NCI-H510A (cell line): ENCODE measurements at places on chromosomes 4 and X.

DNA sequence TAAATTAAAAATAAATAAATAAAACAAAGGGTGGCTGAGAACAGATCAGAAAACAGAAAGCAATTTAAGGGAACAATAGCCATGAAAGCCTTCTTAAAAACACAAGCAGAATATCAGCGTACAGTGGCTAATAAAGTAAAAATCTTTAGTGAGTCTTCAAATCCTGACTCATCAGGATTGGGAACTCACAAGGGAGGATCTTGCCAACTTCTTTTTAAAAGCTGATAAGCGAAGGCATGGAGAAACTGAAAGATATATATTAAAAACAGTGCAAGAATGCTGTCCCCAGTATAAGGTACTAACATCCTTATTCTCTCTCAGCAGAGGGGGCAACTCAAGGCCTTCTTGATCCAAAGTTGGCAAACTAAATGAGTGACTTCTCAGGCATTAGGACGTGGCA, 180.1 kb downstream of the DHX15 start:
- DNase-seq = no peak

DNA sequence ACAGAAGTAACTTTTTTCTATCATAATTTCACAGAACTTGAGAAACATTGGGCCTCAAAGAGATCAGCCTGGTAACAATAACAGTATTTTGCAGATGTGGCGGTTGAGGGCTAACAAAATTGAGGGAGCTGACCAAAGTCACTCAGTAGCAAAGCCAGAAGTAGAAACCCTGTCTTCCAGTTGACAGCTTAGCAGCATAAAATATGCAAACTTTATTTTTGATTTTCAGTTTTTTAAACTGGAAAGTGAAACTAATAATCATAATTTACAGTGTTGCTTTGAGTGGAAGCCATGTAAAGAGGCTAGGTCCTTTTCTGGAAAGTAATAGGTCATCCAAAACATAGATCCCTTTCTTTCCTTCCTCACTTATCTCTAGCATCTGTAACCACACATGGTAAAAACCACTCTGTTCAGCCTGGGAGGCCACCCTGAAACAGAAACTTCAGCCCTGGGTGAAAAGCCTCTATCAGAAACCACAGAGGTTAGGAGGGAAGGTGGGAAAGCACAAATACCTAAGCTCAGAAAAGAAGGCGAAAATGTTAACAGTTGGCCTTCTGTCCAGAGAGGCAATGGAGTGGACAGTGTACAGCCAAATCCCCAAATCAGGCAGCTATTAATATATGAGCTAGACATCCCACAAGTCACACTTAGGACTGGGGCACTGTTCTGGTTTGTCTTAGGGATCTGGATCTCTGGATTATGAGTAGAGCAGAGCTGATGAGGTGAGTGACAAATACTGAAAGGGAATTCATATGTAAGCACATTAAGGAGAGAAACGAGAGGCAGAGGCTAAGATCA, 61.1 kb upstream of the ARSJ start:
- no peak for DNase-seq

GRCh38 chr4:38322714-38323113, 341.3 kb upstream of the KLF3 start:
- DNase-seq = no peak

DNA sequence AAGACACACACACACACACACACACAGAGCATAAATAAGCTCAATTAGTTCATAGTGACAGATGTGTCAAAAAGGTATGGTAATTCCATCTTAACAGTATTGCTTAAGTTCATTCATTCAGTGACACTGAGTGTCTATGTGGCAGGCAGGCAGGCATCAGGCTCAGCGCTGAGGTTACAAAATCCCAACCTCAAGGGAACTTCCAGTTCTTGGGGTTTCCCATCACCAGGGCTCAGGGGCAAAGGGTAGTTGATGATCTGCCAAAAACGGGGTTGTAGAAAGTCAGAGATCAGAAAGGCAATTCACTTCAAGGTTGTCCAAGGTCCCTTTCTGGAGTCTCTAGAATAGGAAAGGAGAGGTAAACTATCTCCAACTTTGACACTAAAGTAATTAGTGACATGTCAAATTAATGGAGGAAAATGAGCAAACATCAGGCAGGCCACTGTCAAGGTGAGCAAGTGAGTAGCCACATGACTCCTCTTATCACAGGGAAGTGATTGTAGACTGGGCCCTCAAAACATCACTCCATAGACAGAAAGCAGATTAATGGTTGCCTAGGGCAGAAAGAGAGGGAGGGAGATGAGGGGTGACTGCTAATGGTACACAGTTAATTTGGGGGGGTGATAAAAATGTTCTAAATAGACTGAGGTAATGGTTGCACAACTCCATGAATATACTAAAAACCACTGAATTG, 41.8 kb downstream of the GPC4 start:
- no peak for DNase-seq

DNA sequence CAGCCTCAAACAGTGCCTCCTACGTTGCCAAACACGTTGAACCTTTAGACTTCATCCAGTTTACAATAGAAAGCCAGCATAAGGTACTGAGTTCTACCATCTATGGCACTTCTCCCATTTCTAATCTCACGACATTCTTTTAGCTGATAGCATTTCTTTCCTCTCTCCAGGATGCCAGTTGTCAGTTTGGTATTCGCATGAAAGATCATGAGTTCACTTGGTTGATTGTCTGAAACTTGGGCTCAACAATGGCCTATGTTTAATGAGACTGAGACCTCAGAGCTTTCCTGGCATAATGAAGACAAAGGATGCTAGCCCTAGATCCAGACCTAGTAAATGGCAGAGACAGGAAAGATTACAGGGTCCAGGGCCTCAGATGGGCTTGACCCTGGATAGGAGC, 69.2 kb upstream of the SPRY1 start:
- no peak for DNase-seq

GRCh38 chr4:178316211-178316610, 874.0 kb upstream of the AGA start:
- peak; percentile 48 for DNase-seq

- no peak for DNase-seq
Measured at GRCh38 chrX:21959362-21960051, 19.0 kb downstream of the SMS start.

DNA sequence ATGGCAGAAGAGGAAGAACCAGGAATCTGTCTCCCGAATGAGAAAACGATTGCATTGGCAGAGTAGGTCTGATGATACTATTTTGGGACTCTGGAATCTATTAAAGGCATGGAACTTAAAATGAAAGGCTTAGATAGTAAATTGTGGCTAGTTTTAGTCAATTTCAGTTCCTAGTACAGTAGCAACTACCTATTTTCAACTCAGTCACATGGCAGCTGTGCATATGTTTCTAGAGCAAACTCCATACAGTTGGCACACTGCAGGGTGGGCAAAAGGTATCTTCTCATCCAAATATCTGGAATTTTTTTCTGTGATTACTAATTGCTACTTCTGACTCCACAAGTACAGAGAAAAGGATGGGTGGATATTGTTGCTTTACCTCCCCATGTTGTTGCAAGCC, 663.6 kb downstream of the PCDH7 start:
- no peak for DNase-seq

DNA sequence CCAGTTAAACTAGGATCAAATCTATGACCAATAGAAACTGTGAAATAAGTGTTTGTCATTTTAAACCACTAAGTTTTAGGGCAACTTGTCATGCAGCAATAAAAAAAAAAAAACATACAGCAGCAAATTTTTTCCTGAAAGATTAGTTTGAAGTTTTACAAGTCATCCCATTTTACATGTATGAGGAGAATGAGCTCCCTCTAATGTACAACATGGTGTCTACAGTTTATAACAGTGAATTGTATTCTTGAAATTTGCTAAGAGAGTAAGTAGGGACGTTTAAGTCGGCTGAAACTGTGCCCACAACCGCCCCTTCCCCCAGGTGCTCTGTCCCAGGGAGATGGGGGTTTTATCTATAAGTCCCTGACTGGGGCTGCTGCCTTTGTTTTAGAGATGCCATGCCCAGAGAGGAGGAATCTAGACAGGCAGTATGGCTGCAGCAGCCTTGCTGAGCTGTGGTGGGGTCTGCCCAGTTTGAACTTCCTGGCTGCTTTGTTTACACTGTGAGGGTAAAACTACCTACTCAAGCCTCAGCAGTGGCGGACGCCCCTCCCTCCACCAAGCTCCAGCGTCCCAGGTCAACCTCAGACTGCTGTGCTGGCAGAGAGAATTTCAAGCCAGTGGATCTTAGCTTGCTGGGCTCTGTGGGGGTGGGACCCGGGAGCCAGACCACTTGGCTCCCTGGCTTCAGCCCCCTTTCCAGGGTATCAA, 499.3 kb upstream of the CT83 start:
- DNase-seq = no peak

DNA sequence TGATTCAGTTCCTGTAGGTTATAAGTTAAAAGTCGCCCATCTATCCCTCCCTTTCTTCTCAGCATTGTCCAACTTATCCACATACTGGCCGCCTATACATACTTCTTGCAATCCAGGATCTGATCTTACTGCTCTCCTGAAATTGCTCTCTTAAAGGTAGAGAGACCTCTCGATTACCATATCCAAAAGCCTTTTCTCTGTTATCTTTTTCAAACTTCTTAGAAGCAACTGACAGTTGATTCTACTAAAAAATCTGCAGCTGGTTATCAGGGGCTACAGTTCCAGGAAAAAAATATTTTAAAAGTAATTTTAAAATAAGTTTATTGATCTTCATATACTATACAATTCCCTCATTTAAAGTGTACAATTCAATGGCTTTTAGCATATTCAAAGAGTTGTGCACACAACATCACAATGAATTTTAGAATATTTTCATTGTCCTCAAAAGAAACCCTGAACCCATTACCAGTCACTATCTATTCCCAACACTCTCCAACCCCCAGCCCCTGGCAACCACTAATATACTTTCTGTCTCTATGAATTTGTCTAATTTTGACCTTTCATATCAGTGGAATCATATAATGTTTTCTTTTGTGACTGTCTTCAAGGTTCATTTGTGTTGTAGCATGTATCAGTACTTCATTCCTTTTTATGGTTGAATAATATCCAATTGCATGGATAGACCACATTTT, 102.0 kb downstream of the HDAC8 start:
- no peak for DNase-seq

DNA sequence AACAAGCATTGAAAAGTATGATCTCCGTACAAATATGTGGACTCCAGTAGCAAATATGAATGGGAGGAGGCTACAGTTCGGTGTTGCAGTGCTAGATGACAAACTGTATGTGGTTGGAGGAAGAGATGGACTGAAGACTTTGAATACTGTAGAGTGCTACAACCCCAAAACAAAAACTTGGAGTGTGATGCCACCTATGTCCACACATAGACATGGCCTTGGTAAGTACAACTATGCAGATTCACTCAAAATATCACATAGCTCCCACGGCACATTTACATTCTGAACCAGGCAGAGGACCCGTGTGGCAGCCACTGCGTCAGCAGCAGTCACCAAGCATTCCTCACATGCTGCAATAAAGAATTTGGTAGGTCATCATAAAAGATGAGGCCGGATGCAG, 41.3 kb downstream of the KLHL5 start:
- no peak for DNase-seq

GRCh38 chrX:13123247-13123856, 78.9 kb upstream of the FAM9C start:
- no peak for DNase-seq

DNA sequence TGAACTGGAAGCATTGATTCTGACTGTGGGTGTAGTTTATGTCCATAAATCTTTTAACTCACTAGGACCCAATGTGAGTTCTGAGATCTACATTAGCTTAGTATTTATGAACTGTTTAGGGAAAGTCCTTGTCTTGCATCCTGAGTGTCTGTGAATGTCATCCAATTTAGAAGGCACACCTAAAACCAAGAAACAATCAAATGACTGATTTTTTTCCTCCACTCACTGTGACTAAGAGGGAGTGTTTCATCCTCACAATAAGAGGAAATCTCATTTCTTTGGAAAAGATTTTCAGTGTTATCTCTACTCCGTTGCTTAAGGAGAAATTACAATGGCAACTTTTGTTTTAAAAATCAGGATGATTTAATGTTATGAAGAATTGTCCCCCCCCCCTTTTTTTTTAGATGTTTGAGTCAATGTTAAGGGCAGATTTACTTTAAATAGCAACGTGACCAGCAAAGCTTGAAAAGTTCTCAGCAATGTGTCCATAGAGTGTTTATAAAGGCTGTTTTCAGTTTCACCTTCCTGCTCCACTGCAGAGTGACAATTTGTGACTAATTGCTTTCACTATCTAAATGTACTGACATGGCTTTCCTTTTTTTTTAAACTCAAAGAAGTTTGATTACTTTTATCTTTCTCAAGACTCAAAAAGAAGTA, 173.0 kb downstream of the SPCS3 start:
- DNase-seq = no peak

- peak; percentile 20 for DNase-seq
Measured at GRCh38 chr4:143514497-143514896, 995 bp downstream of the SMARCA5 start.

DNA sequence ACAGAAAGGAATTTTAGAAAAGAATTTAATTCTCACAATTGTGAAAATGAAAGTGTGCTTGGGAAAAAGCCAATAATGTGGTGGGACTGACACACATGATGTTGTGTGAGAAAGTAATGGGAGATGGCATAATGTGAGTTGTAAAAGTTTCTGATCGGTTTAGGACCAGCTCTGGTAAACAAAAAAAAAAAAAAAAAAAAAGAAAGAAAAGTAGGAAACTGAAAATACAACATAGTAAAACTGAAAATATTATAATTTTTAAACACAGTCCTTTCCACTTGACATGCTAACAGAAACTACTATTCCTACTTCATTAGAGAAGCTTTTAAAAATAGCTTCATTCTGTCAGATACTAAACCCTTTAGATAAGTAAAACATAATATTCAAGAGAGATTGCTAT, 28.2 kb downstream of the RAP1GDS1 start:
- DNase-seq = no peak

DNA sequence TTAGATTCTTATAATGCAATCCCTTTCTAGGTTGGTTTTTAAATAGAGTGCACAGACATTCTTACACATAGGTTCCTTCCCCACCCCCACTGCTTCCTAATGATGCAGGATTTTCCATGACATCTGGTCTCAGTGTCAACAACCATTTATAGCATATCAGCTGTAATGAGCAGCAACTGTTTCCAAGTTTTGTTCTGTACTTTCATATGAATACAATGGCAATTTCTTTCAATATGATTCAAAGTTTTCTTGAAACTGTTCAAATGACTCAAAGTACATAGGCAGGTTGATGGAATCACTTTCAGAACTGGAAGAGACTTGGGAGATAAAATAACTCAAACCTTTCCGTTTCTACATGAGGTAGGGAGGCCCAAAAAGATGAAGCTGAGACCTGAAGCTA, 220.7 kb downstream of the CAMK2D start:
- no peak for DNase-seq

DNA sequence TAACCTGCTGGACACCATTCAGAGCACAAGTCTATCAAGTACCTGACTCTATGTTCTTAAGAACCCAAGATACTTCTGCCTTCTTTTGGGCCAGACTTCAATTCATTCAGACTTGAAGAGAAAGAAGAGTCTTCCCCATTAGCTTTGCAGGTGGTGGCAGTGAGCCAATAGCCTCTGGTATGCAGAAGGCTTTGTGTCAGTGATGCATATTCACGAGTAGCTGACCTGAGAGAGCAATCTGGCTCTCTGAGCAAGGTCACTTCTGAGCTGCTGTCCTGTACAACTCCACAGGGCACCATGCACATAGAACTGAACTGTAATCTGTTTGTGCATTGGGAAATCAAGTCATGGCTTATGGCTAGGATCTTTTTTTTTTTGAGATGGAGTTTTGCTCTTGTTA, 39.9 kb upstream of the SPINK2 start:
- DNase-seq = no peak

GRCh38 chr4:152723236-152723635, 43.4 kb upstream of the TMEM154 start:
- DNase-seq = no peak

- DNase-seq = no peak
Measured at GRCh38 chr4:6658597-6659075, 18.2 kb downstream of the MRFAP1 start.

GRCh38 chr4:19993242-19993641, 258.5 kb upstream of the SLIT2 start:
- DNase-seq = no peak
